ENCODE measurements at places on chromosomes 7 and 10.

GRCh38 chr7:47358357-47358756 is 223.6 kb downstream of the TNS3 start:
- no peak for DNase-seq

- peak; percentile 30 for DNase-seq
These were observed 116.8 kb upstream of the PRSS1 start for GRCh38 chr7:142632271-142633134.

DNA sequence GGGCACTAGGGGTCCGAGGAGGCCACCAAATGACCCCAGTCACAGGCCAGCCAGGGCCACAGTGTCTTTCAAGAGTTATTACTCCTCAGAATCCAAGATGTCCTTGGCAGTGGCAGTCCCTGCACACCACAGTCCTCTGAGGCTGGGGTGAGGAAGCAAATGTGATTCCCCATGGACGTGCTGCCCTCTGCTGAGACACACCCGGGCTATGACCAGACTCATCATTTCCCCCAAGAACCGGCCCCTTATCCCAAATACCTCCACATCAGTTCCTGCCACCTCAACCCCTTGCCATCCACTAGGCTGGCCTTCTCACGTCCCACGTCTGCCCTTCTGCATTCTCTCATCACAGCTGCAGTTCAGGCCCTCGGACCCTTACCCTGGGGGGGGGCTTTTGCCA is 5.0 kb downstream of the PRKAG2 start:
- no peak for DNase-seq

DNA sequence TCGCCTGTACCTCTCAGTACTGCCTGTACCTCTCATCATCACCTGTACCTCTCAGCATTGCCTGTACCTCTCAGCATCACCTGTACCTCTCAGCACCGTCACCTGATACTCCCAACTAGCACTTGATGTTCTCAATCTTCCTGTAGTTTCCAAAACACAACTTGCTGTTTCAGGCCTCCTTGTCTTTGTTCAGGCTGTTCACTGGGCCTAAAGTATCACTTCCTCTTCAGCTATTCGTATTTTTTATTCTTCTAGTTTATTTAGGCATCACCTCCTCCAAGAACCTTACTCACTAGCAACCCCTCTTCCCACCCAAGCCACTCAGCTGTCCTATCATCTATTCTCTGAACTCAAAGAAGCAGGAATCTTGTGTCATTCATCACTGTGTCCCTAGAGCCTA is 24.1 kb downstream of the OR6B1 start:
- no peak for DNase-seq

DNA sequence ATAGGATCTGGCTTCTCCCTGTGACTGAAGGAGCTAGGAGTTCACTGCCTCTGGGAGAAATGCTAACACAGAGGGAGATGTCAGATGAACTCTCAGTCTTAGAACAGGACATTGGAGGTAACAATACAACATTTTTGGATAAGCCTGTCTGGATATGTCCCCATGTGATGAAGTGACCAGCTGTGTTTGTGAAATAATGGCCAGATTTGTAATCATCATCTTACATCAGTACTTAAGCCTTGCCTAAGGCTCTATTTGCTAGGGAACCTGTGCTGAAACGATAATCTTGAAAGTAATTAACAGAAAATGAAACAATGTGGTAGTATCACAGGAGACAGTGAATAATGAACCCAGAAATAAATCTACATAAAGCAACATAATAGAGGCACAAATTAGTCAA is 56.2 kb downstream of the CRPPA start:
- DNase-seq, result no peak

GRCh38 chr7:24611130-24611529 is 37.9 kb downstream of the PALS2 start:
- DNase-seq, result no peak

DNA sequence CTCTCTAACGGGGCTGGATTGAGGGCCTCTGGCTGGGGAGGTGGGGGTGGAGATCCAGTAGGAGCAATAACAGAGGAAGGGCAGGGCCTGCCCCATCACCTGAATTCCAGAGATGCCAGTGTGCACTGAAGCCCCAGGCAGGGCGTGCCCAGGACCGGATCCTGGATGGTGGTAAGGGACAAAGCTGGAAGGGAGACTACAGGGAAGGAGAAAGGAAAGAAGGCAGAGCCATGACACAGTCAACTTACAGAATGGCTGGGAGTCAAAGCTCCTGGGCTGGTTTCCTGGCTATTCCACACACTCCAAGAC is 666 bp downstream of the TMEM139 start:
- no peak for DNase-seq

DNA sequence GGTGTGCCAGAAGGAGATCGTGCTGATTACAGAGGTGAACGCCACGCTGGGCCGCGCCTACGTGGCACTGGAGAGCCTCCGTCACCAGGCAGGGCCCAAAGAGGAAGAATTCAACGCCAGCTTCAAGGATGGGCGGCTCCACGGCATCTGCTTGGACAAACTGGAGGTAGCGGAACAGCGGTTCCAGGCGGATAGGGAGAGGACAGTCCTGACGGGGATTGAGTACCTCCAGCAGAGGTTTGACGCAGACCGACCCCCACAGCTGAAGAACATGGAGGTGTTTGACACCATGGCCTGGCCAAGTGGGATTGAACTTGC is 12.1 kb upstream of the ATP6V0E2 start:
- DNase-seq, result no peak

Data from central memory CD8-positive, alpha-beta T cell (primary cell).